ENCODE measurements at places on chromosomes 6 and 20.
A peak's percentile ranks its signal among the peaks of the same experiment; 100 is the strongest.

DNA sequence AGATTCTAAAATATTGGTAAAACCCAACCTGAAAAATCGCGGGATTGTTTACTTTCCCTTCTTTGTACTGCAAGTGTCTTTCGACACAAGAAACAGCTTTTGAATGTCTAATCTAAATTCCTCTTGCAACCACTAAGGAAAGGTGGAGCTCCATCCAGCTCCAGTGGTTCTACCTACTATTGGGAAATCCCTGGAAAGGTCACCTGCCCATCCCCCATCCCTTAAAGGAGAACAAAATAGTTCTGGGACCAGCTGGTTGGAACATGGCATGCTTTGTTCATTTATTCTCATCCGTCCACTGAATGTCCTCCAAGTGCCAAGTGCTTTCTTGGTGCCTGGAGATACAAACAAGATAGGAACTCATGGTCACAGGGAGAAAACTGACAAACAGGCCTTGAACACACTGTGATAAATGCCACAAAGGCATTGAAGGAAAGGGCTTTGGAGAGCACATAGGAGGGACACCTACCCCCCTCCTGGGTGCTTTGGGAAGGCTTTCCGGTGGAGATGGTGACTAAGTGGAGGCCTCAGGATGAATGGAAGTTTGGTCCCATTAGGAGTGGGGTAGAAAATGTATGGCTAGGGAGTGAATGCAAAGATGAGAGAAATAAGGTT lies 2.3 kb upstream of the CITED2 start:
- DNase-seq, result no peak

DNA sequence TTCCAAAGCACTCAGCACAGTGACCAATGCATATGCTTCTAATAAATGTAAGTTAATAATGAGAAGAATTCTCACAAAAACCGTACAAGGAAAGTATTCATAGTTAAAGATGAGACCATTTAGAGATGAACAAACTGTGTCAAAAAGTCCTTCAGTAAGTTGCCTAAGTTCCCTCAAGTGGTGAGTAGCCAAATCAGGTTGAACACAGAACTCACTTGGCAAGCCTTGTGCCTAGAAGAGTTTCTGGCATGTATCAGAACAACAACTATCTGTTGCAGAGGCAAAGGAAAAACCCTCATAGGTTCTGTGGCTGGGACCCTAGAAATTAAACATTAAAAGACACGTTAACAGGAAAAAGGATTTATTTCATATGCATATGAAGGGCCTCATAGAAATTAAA lies 129.6 kb upstream of the DOK5 start:
- DNase-seq, result no peak

DNA sequence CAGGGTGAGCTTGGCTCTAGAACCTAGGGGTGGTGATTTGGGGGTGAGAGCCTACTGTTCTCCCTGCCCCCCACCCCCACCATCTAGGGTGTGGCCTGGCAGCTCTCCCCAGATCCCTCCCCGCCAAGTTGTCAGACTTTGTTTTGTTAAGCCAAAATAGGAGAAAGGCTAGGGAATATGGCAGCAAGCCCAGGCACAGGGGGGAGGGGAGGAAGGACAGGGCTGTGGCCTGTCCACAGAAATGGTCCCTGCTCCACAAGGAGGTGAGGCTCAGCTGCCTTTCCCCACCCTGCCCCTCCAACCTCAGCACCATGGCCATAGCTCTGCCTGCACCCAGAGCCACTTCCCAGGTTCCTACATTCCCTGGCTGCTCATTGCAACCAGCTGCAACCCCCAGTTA lies 17.2 kb downstream of the SCUBE3 start:
- no peak for DNase-seq

GRCh38 chr6:113634352-113635163 lies 222.6 kb upstream of the MARCKS start:
- DNase-seq, result peak; percentile 83

GRCh38 chr6:169972101-169972651 lies 220.8 kb downstream of the ERMARD start:
- no peak for DNase-seq

DNA sequence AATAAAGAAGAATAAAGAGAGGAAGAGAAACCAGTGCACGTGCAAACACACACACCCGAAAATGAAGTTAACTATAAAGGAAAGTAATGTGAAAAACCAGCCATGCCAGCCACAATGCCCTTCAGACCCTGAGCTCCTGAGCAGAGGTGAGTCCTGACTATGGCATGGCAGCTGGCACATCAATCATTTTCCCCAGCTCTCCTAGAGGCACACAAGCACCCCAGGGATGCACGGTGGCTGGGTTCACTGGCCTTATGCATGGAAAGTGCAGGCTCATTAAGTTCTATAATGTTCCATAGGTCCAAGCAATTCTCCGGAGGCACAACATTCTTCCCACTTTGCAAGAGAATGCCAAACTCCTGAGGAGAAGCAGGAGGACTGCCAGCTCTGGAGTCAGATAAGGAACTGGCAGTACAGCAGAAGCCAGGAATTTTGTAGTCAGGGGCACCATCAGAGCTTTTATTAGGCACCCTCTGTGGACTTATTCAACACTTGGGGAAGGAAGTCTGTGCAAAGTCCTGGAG lies 175.0 kb upstream of the PRDM1 start:
- no peak for DNase-seq

All from B cell (primary cell).